Esophagus muscularis mucosa (tissue), 4 donors: ENCODE measurements at places on chromosomes 4 and X.

- DNase-seq: no peak
These were observed 23.8 kb upstream of the TADA2B start for GRCh38 chr4:7019367-7019766.

- no peak for DNase-seq
These were observed 242.0 kb downstream of the BCOR start for GRCh38 chrX:39855748-39856129.

DNA sequence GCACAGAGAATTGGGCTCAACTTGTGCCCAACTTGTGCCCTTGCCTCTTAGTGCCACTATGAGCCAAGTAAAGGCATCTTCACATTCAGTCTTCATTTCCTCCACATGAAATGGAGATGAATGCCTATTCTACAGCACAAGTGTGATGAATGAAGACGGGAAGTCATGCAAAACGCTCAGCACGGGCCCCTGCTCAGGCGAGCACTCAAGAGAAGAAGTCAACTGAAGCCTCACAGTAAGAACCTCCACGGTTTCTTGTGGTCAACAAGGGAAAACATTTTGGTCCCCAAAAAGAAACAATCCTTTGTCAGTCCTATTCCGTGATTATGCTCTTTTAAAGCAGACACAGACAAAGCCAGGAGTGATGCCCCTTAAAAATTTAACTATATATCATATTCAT, 87.0 kb downstream of the IRF2 start:
- no peak for DNase-seq

GRCh38 chr4:184805462-184806228, 20.1 kb downstream of the ACSL1 start:
- DNase-seq: no peak

DNA sequence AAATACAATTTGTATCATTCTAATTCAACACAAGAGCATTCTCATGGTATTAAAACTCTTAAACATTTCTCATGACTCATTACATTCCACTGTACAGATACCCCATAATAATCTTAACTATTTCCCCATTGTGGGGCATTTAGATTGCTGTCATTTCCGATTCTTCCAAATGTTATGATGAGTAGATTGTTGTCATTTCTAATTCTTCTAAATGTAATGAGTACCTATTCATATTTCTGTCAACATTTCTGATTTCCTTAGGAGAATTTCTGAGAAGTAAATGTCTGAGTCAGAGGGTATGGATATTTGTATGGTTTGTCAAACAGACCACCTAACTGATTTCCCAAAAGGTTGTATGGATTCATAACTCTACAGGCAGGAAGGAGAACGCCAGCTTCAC, 8.3 kb downstream of the S100G start:
- DNase-seq: no peak

GRCh38 chr4:125091541-125091940, 223.2 kb upstream of the FAT4 start:
- DNase-seq: no peak

GRCh38 chr4:39036172-39036571, 4.0 kb upstream of the TMEM156 start:
- no peak for DNase-seq

GRCh38 chrX:47321386-47321785, 49.0 kb upstream of the ZNF157 start:
- no peak for DNase-seq

- no peak for DNase-seq
These were observed at the start of gene JAKMIP1 for GRCh38 chr4:6200011-6200921. Gene JAKMIP1, minus strand, starts transcription at chr4:6200549. Its CDS starts 87,699 bp downstream, at chr4:6112850.

DNA sequence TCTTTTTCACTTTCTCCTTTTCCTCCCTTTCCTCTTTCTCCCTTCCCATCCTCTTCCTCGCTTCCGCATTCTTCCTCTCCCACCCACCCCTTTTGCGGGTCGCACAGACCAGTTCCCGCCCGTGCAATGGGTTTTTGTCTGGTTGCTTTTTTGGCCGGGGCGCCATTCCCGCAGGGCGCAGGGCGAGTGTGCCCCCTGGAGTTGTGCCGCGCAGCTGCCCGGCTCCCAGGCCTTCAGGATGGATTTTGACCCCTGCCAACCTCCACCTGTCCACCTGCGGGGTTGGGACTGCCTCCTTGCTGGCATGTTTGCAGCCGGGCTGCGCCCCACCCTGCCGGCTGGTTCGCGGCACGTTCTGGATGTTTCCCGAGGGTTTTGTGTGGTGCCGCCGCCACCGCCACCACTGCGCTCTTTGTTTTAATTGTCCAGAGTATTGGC, 578 bp upstream of the SEL1L3 start:
- DNase-seq: no peak

DNA sequence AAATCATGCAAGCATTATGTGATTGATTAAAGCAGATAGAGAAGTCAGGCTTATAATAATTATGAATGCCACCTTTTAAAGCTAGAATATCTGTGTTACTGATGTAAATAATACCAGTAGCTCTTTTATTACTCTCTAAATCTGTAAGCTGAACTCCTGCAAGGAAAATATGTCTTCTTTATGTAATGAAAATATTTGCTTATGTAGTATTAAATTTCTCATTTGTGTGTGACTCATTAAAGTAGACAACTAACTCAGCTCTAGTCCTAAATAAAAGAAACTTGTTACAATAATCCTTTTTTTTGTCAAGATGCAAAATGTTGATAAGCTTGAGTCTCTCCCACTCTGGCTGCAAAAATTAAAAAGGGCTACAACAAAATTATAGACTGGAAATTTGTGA, 137.7 kb upstream of the FAT1 start:
- DNase-seq: no peak

DNA sequence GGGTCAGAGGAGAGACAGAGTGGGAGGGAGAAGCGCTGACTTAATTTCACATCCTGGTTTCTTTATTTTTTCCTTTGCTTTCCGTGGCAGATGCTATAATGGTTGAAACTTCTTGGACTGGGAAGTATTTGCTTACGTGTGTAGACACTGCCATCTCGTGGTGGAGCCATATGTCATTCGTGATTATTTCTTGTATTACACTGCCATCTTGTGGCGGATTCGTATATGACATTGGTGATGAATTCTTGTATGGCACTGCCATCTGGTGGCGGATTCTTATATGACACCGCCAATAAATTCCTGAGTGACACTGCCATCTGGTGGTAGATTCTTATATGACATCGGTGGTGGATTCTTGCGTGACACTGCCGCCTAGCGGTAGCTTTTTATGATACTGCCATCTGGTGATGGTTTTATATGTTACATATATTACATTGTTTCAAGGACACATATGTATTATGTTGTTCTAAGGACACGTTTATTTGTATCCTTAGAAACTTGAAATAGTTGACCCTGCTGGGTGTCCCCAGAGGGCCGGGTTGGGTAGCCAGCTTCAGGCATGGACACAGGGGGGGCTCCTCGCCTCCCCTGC, 37.3 kb upstream of the CLCN4 start:
- DNase-seq: peak; percentile 94

DNA sequence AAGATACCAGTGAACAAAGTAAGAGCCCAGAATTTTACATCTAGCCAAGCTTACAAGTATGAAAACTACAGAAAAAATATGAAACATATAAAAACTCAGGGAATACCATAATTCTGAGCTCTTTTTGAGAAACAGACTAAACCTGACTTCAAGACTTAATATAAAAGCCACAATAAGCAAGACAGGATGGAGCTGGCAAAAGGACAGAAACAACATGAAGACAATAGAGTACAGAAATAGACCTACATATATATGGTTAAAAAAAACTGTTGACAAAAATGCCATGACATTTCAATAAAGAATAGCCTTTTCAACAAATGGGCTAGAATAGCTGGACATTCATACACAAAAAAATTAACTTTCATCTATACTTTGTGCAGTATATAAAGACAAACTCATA, 49.4 kb downstream of the UBA6 start:
- no peak for DNase-seq

- DNase-seq: no peak
These were observed 13.6 kb upstream of the BOD1L1 start for GRCh38 chr4:13641084-13641483.

GRCh38 chr4:152363086-152363485, 172.8 kb downstream of the FBXW7 start:
- DNase-seq: no peak

GRCh38 chr4:140103676-140104075, 50.3 kb downstream of the MAML3 start:
- DNase-seq: no peak

GRCh38 chr4:119865389-119865788, 201.3 kb downstream of the MAD2L1 start:
- no peak for DNase-seq

- DNase-seq: no peak
These were observed 258.1 kb downstream of the UNC5C start for GRCh38 chr4:95290702-95291101.

GRCh38 chrX:39616098-39616729, 481.5 kb downstream of the BCOR start:
- DNase-seq: no peak

GRCh38 chrX:65644621-65645289, 22.7 kb upstream of the MSN start:
- no peak for DNase-seq

DNA sequence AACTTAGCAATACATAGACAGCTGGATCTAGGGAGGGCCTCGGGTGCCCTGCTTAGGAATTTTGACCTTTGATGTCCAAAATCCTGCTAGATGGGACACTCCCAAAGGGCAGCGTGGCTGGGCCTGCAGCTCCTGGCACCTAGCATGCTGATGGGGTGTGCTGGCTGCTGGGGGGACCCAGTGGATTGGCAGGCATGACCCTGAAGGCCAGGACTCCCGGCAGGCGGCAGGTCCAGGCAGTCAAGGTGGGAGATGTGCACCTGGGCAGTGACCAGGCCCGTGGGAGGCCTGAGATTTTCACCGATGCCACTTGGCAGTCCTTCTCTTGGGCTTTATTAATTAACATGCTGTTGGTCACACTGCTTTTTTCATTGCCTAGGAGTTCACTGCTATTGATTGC, 84.3 kb downstream of the PSAPL1 start:
- DNase-seq: no peak

DNA sequence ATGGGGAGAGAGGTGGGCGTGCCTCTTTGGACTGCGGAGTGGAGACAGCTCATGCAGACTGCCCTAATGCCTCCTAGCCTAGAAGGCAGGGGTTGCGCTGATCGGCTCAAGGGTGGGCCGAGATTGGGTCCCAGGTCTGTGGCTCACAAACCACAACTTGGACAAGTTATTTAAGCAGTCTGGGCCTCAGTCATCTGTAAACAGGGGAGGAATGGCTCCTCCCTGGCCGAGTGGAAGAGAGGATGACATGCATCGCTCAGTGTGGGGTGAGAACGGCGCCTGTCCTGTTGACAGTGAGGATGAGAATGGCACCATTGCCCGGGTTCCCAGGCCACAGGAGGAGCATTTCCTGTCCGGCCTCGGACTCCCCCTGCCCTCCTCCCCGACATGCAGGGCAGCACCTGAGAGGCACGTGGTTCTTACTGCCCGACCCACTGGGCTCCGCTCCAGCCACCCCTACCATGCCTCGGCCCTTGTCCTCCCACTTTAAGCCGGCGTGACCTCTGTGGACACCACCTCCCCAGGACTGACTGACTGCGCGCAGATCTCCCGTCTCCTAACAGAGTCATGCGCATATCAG, 40.3 kb upstream of the GRPEL1 start:
- no peak for DNase-seq

- peak; percentile 26 for DNase-seq
These were observed 5.0 kb downstream of the OPRPN start for GRCh38 chr4:70402762-70403161.

DNA sequence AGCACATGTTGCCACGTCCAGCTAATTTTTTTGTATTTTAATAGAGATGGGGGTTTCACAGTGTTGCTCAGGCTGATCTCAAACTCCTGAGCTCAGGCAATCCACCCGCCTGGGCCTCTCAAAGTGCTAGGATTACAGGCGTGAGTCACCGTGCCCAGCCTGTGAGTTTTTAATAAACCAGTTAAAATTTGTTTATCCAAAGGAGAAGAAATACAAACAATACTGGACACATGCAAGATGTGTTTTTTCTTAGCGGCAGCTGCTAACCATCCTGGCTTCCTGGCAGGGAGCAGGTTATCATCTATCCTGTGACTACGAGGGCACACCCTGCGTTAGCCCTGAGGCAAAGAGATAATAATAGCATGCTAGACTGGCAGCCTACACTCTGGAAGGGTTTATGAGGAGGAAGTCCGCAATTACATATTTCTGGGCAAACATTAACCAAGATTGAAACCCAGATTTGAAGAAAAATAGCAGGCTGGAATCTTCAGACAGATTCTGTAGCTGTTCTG, 191.4 kb downstream of the SPRY1 start:
- no peak for DNase-seq

- no peak for DNase-seq
These were observed 279.2 kb downstream of the NR3C2 start for GRCh38 chr4:148162991-148163390.

- no peak for DNase-seq
These were observed 14.7 kb upstream of the KLHL8 start for GRCh38 chr4:87235020-87235671.

- DNase-seq: no peak
These were observed 4.0 kb downstream of the ARX start for GRCh38 chrX:25011589-25012432.

GRCh38 chr4:26806331-26806730, 54.3 kb upstream of the STIM2 start:
- no peak for DNase-seq

- DNase-seq: no peak
These were observed 292.8 kb downstream of the RAPGEF2 start for GRCh38 chr4:159395693-159396092.

DNA sequence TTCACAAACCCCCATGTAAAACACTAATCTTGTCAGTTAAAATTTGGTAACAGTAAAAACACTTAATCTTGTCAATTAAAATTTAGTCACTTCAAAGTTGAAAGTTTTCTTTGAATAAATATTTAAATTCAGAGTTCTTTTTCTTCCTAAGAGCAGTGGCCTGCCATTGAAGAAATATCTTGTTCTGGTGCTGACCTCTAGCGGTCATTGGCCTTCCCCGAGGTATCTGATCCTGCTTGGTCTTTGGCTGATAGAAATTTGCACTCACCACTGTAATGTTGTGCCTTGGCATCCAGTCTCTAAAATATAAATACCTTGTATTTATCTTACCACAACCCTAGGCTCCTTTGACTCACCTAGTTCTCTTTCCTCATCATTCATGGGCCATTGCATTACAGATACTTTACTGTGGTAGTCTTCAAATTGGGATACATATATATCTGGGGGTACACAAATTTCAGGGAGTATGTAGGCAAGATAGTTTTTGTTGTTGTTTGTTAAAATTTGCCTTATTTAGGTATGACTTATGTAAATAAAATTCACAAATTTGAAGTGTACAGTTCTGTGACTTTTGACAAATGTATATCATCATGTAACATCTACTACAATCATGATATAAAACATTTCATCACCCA, 6.7 kb upstream of the ART3 start:
- DNase-seq: no peak

GRCh38 chrX:6707497-6707896, 172.6 kb upstream of the VCX3A start:
- DNase-seq: no peak

DNA sequence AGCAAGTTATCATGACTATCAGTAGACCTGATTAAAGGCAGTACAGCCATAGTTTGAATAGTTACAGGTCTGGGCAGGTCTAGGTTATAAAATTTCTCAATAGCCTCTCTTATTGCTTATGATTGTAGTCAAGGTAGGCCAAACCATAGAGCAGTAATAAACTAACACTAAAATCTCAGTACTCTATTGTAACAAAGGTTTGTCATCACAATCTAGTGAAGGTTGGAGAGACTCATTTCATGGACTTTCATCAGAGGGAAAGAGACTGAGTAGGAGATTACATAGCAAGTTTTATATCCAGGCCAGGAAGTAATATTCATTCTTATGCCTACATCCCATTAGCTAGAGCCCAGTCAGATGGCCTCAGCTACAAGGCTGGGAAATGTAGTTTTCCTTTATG, 141.0 kb downstream of the ASB9 start:
- no peak for DNase-seq
